Stimulated activated CD8-positive, alpha-beta memory T cell treated with anti-CD3 and anti-CD28 coated beads, Interleukin-4, amount 100 ng/mL, for 1 hour (primary cell): ENCODE measurements at places on chromosomes 11 and 22.

- no peak for DNase-seq
Observed at GRCh38 chr11:14393129-14393528, 34.1 kb upstream of the RRAS2 start.

DNA sequence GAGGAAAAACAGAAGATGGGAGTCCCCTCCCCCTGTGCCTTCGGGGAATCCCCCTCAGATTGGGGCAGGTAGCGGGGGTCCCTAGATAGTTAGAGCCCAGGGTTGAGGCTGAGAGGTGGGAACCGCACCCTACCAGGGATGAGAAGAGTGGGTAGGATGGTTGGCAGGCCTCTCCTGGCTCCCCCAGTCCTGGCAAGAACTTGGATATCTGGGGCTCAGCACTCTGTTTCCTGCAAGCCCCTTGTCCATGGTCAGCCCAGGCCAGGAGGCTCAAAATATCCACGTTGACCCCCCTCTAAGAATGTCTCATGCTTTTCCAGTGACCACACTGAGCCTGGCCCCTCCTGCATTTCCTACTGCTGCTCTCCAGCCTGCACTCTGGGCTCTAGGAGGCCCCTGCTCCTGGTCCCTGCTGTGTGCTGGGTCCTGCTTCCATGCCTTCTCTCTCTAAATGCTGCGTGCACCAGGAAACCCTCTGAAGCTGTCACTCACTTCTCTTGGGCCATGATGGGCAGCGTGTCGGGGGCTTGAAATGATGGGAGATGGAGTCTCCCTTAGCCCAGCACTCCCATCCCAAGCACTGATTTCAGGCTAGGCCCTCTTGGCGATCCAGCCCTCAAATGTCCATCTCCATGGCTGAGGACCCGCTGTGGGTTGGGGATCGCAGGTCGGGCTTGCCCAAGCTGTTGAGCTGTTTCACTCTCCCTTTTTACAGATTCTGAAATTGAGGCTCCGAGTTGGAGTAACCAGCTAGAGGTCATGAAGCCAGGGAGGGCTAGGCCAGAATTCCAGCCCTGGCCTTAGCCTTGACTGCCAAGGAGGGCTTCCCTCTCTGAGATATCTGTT is 2.0 kb downstream of the MAP3K11 start:
- no peak for DNase-seq

DNA sequence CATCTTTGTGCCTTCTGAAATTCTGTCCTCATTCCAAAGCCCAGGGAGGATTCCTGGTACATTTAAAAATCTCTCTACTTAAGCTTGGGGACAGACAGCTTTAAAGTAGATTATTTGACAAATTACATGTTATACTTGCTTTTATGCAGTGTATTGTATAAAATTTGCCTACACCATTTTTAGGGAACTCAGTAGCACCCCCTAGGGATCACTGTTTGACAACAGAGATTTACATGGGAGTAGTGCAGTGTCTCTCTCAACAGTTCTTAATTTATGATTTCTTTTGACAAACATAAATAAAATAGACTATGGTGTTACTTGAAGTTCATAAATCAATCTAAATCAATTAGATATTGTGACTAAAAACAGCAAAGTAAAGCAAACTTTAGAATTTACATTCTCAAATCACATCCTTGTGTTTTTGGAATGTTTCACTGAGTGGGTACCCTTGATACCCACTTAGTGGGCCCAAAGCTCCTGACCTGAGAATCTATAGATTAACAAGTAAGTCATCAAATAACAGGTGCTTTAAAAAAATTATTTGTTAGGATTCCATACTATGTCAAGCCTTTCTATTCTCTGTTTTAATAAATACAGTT is 428.8 kb downstream of the DYNC2H1 start:
- no peak for DNase-seq

- no peak for DNase-seq
Observed at GRCh38 chr11:16299884-16300782, 56.2 kb downstream of the SOX6 start.

GRCh38 chr22:27397954-27398342 is 403.6 kb downstream of the MN1 start:
- no peak for DNase-seq

- DNase-seq, result no peak
Observed at GRCh38 chr22:50014053-50014501, 1.5 kb upstream of the IL17REL start.

GRCh38 chr11:96622026-96622634 is 232.3 kb downstream of the JRKL start:
- no peak for DNase-seq

DNA sequence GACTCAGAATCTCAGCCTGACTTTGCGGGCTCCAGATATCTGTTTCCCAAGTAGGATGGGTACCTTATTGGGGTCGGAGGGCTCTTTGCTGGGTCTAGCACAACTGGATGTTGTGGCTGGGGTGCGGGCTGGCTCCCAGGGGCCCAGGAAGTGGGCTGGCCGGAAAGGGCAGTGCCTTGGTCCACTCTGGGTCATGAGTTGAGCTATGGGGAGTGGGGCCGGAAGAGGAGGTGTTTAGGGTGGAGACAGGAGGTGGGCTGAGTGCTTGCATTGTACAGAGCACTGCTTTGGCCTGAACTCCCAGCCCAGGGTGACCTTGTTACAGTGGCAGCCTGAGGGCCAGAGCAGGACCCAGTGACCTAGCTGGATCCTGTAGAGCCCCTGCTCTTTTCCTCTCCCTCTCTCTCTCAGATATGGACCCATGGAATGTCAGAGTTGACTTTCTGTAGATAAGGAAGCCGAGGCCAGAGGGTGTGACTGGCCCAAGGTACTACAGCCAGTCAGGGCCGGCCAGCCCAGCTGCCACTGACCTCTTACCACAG is 13.2 kb downstream of the PHLDB1 start:
- DNase-seq, result no peak

DNA sequence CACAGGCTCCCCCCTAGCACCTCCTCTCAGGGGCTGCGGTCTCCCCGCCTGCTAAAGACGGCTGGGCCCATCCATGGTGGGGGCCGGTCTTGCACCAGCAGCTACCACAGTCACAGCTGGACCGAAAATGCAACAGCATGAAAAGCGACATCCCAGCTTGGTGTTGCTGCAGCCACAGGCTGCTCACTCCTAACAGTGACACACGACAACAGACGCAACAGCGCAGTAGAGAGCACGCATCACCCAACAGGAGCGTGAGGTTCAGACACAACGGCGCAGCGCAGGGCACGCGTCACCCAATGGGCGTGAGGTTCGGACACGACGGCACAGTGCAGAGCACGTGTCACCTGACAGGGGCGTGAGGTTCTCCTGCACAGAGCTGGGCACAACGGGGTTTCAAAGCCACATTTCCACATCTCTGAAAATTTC is 24.1 kb downstream of the TOLLIP start:
- no peak for DNase-seq

DNA sequence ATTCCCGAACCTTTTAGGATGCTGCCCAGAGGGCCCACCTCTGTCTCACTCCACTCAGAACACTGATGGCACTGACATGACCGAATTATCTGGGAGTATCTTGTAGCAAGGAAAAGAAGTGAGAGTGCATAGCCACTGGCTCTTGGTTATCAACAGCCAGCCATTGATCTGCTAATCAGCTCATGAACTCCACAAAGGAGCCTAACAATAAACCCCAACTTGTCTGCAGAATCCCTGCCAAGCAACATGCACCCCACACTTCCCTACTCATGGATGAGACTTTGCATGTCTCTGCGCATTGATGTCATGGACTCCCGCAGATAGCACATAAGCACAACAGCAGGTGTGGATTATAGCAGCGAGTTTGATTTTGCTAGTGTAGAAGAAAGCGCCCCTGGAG is 1538.9 kb upstream of the RAG2 start:
- DNase-seq, result no peak

DNA sequence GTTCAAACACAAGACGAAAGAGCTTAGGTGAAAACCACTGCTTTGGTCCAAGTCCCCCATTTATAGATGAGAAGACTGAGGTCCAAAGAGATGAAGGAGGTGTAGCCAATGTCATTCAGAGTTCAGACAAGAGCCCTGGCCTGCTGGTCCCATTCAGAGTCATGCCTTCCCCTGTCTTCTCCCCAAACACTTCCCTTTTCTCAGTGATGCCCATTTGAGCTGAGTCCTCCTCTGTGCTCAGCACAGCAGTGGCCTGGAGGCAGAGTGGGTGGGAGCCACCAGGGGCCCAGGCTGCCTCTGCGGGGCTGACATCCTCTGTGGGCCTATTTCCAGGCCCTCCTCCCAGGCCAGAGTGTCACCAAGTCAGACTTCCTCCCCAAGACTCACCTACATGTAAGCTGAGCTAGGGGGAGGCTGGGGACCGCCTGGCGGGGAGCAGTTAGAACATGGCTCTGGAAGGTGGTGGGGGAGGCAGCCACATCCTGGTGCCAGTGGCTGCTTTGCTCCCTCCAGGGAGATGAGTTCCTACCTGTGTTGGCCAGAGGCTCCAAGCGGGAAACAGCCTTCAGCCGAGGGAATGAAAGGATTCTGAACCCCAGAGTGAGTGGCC is 22.4 kb upstream of the LRRC10B start:
- no peak for DNase-seq

DNA sequence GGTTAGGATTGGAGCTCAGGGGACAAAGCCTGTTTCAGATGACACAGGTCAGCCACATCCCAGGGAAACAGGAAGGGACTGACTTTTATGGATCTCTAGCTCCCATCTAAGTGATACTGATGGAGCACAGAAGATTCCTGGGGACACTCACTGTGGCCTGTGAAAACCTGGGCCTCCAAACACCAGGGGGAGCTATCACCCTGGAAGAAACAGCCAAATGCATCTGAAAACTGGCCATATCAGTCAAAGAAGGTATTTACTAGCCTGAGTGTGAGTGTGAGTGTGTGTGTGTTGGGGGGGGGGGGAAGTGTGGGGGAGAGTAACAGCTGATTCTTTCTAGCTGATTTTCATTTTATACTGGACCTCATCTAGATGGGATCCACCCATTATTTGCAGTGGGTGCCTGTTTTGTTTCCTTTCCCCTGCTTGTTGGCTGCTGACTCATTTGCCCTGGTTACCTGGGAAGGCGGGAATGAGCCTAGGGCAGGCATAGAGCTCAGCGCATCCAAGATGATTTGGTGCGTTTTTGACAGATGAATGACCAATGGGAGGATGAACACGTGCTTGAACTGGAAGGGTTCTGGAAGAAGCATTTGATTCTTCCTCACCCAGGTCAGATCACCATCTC is 284.0 kb downstream of the KIRREL3 start:
- DNase-seq, result no peak

DNA sequence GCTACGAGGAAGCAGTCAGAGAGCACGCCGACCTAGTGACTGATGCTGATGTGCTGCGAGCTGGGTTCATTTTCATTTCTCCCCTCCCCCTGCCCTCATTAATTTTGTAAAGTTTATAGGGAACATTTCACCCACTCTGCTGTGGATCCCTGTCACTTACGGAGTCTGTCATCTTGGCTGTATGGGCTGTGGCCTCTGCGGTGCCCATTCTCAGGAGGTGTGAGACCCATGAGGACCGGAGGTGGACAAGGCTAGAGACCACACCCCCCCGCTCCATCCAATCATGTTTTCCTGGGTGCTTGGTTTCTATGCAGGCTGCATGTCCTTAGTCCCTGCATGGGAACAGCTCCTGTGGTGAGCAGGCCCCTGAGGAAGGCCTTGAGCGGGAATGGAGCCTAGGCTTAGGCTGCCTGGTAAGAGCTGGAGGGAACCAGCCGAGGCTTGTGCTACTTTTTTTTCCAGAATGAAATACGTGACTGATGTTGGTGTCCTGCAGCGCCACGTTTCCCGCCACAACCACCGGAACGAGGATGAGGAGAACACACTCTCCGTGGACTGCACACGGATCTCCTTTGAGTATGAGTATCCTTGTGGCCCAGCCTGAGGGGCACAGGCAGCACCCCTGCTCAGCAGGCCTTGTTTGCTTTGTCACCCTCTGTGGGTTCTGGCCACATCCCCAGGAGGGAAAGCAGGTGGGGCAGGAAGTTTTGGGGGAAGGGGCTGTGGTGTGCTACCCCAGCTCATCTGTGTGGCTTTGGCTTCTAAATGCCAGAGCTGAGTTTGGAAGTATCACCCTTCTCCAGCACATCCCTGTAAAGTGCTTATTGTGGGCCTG is 19.1 kb downstream of the CLDN5 start:
- no peak for DNase-seq
